ENCODE measurements at places on chromosomes 1 and 21.

GRCh38 chr1:160953030-160953429, 1.6 kb downstream of the ITLN2 start:
- DNase-seq, result no peak

DNA sequence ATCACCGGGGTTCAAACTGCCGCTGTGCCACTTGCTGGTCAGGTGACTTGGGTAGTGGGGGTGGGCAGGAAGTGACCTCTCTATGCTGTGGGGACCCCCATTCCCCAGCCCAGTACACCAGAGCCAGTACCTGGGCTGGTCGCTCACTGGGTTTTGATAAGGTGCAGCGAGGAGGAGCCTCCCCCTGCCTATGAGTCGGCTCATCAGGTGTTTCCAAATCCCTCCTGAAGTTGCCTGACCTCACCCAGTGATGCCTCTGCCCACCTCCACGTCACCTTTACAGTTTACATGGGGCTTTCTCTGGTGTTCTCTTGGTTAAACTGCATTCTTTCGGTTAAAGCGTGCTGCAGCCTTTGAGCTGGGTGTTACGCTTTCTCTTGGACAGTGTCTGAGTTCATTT, 58.2 kb downstream of the ARHGEF10L start:
- DNase-seq, result no peak

- no peak for DNase-seq
Observed at GRCh38 chr1:224127925-224128819, 14.3 kb downstream of the FBXO28 start.

DNA sequence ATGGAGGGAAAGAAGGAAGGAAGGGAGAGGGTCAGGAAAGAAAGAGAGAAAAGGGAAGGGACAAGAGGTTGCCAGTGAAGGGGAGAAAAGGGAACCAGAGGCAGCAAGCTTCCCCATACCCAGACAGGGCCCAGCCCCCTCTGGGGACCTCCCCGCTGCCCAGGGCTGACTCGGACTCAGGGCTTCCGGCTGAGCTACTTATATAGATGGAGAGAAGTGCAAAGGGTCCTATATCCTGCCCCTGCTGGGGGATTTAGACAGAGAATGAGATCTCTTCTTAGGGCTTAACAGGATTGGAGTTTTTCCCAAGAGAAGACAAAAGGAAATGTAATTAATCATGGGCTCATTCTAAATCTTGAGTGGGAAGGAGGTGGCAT, at the start of gene ETV3L:
Gene ETV3L, minus strand, starts transcription at position 176 of the 377 bp plus-strand sequence. CDS start 285 bp downstream, outside the sequence.
- DNase-seq, result no peak

DNA sequence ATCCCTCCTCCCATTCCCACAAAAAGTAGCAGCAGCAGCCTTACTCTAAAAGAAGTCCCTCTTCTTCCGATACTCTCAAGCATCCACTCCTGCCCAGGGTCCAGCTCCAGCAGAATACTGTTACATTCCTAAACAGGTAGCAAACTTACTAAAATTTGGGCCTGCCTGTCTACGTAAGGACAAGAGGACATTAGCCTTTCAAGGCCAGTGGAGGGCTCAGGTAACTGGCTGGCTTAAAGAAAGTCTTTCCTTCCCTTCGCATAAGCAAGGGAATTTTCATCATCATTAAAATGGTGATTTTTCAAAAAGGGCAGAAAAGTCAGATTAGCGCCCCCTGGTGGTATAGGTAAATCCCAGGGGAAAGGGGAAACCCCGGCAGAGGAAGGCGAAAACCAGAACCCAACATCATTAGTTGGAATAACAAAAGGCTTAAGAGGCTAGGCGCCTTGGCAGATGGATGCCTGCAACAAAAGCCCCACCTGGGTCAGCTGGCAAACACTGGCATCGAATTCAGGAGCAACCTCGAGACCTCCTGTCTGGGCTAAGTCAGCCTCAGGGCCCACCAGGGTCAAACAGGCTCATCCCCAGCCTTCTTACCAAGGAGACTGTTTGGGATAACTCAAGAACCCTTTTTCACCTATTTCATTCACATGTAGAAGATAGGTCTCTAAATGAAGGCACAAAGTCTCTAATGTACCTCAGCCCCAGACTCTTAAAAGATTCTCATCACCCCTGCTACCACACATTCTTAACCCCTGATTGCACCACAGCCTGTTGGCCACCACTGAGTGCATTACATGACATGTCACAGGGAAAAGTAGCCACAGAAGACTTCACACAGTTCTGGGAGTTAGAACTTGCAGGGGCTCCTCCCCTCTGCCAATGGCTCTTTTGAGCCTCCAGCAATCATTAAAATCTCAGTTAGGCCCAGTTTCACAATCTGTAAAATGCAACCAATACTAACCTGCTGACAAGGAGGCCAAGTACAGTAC, 36.7 kb downstream of the ERI3 start:
- peak; percentile 18 for DNase-seq

GRCh38 chr1:147389532-147390184, 147.2 kb downstream of the CHD1L start:
- DNase-seq, result no peak

GRCh38 chr21:32764186-32764585, 7.4 kb downstream of the PAXBP1 start:
- no peak for DNase-seq

- DNase-seq, result no peak
Observed at GRCh38 chr1:91596474-91596873, 95.8 kb downstream of the CDC7 start.

DNA sequence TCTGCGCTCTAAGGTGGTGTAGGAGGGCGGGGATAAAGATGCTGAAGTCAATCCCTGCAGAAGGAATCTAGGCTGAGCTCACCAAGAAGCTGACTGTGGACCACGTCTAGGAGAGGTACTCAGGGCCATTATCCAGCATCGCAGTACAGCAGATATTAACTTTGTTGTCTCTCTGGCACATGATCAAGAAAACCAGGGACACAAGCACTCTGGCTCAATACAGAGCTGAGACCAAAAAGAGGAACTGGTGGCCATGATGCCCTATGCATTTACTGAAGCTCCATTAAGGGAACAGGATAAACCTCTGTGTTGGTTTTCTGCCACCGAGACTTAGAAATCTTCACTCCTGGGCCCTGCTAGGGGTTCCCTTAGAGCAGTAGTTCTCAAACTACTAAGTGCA, 38.0 kb upstream of the ANGPTL7 start:
- DNase-seq, result no peak

DNA sequence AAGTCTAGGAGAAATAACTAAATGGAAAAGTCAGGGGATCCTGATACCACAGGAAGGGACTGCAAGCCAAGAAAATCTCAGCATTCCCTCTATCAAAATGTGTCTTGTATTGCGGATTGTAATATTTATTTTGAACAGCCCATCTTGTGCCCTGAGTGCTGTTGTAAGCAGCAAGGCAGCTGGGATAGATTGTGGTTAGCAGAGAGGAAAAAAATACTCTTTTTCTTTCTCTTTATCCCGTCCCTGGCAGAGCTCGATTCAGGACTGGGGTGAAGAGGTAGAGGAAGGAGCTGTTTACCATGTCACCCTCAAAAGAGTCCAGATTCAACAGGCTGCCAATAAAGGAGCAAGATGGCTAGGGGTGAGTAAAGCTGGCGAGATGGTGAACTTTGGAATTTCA, 1.2 kb downstream of the RGL1 start:
- no peak for DNase-seq

DNA sequence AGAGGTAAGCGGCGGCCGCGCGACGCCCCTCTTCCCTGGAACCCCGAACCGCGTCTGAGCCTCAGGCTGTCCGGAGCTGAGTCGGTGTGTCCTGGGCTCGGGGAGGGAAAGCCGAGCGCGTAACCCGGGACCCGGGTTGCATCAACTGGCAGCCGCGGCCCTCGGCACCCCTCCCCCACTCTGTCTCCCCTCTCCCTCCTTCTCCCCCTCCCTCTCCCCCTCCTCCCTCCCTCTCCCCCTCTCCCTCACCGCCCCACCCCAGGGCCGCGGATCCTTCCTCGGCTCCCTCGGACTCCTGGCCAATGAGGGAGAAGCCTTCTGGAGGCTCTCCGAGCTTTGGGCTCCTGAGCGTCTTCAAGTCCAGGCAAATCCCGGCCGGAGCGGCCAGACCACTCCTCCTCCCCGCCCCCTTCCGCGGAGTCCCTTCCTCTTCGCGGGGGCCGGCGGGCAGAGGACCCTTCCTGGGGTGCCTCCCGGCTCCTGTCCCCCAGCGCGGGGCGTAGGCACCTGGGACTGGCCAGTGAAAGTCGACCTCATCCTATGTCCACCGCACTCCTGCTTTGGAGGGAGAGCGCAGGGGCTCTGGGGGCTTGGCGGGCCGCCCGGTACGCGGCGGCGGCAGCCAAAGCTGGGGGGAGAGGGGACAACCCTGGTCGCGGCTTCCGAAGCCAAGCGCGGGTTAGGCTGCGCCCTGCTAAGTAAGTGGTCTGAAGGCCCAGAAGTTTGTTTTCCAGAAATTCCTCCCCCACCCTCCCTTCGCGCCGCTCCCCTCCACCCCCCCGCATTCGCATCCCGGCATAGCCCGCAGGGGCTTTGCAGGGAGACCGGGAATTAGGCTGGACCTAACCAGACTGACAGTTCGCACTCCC, 850 bp downstream of the SESN2 start:
- no peak for DNase-seq

DNA sequence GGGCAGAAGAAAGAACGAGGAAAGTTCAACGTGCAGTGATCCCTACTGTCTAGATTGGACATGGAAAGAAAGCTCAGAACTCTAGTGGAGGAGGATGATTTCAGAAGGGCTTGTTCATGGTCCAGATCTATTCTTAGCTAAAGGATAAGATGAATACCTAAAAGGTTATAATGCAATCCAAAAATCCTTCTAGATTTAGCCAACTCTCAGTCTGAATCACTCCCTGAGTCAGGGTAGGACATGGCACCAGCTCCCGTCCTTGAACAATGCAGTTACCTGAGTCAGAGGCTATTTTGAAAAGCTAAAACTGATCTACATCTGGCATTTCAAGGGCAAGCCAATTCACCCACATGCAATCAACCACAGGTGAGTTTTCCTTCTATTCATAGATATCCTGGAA, 38.8 kb upstream of the HIVEP3 start:
- no peak for DNase-seq

DNA sequence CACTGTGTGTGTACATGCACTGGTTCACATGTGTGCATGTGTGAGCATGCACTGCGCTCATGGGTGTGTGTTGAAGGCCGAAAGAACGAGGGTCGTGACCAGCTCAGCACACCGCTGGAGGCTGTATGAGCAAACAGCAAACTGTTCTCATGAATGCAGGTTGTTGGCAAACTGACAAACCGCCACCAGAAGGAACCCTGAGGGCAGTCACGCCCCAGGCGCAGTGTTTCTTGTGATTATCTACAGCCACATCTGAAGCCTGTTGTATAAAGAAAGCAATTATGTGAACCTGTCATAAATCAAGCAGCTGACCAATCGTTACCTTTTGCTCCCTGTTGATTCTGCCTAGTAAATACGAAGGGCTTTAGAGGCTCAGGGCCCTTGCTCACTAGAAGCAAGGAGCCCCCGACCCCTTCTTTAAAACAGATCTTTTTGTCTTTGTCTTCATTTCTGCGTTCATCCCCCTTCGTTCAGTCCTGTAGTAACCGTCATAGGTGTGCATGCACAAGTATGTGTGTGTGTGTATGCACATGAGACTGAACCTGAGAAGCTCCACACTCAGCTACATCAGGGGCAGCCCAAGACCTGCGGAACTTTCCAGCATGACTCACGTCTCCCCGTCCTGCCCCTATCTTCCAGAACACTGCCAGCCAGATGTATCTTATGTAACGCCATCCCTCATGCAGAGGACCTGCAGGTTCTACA, 16.8 kb upstream of the RIPK4 start:
- DNase-seq, result peak; percentile 35

- DNase-seq, result no peak
Observed at GRCh38 chr1:16430606-16431005, 6.6 kb downstream of the SPATA21 start.

GRCh38 chr21:41899426-41900202, 20.5 kb upstream of the PRDM15 start:
- peak; percentile 37 for DNase-seq

DNA sequence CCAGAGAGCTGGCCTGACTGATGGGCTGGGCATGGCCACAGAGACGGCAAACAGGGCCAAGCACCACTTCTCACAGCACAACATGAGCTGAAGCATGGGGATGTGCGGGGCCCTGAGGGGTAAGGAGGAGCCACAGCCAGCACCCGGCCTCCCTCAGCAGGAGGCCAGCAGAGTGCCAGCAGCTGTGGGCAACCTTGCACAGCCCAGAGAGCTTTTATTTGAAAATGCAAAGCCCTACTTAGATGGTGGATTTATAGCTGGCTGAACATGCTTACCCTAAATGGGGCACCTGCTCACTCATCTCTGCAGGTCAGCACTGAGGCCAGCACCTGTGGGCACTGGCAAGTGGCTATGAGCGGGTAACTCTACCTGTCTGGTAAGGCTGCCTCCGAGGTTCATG, 44.1 kb downstream of the SLC66A1 start:
- no peak for DNase-seq

- no peak for DNase-seq
Observed at GRCh38 chr1:200869376-200869752, 3.4 kb upstream of the GPR25 start.

DNA sequence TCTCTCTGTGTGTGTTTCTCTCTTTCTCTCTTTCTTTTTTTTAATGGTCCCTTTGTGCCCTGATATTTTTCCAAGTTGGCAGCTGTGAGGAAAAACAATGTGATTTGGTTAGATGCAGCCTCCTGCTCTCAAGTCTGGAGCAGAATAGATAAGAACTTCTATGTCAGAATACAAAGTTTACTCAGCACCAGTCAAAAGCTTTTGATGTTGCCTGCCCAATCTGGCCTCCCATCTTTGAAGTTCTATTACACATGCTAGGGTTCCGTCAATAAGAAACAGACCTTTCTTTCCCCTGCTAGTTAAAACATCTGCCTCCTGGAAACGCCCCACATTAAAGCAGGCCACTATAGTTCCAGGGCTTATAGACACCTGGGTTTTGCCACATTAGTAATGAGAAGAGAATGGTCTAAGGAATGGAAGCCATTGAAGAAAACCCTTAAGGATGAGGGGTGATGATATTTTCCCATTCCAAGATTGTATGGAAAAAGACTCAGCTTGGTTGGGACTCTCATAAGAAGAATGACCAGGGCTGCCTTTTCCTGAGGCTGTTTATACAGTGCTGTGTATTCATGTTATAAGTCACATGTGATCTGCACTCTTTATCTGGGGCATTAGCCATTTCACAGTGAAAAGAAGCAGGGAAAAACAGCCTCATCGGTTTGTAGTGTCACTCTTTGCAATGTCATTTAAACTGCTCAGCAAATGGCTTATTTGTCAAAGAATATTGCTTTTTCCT, 414.7 kb upstream of the PROX1 start:
- DNase-seq, result no peak

GRCh38 chr1:108845991-108846390, 10.9 kb downstream of the AKNAD1 start:
- no peak for DNase-seq

GRCh38 chr1:225866981-225867380, 15.2 kb downstream of the TMEM63A start:
- DNase-seq, result no peak

- DNase-seq, result peak; percentile 21
Observed at GRCh38 chr1:239976130-239976968, 115.3 kb upstream of the FMN2 start.

DNA sequence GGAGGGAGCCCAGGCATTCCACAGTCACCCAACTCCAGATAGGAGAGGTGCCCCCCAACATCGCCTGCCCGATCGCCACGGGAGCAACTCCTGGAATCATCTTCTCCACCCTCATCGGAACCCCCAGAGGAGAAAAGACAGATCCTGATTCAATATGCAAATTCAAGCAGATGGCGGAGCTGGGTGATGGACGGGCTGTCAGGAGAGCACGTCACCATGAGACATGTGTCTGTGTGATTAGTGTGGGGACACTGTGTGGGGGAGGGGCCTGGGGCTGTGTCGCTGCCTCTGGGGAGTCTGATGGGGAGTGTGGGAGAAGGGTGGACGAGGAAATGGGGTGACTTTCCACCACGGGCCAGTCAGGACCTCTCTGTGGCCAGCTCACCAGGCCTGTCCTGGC, 90.2 kb upstream of the CSF3R start:
- no peak for DNase-seq

- DNase-seq, result no peak
Observed at GRCh38 chr1:150178548-150178947, 28.8 kb downstream of the PLEKHO1 start.

All from stimulated activated CD4-positive, alpha-beta T cell treated with anti-CD3 and anti-CD28 coated beads, Interleukin-4, amount 100 ng/mL, for 4 hours (primary cell).